Psoas muscle (tissue), 8 donors: ENCODE measurements at places on chromosomes 5 and 9. TPM values are rescaled to one million over a fixed set of nuclear protein-coding genes. Genes with fewer than 3 reads are reported as not detected.

PDE8B gene
- total RNA-seq, result 0.46 TPM

- DNase-seq, result no peak
Measured at GRCh38 chr9:106869028-106869427, 6.1 kb downstream of the ZNF462 start.

- no peak for DNase-seq
Measured at GRCh38 chr5:136981936-136982335, 517.2 kb downstream of the SPOCK1 start.

GRCh38 chr5:14830210-14831005, 41.2 kb downstream of the ANKH start:
- no peak for DNase-seq

GRCh38 chr5:65822710-65823109, 100.7 kb downstream of the NLN start:
- no peak for DNase-seq

GRCh38 chr5:109741390-109741789, 51.7 kb downstream of the MAN2A1 start:
- no peak for DNase-seq

- no peak for DNase-seq
Measured at GRCh38 chr9:17171309-17172094, 36.7 kb downstream of the CNTLN start.

- no peak for DNase-seq
Measured at GRCh38 chr5:103211576-103212561, 46.7 kb upstream of the MACIR start.

DNA sequence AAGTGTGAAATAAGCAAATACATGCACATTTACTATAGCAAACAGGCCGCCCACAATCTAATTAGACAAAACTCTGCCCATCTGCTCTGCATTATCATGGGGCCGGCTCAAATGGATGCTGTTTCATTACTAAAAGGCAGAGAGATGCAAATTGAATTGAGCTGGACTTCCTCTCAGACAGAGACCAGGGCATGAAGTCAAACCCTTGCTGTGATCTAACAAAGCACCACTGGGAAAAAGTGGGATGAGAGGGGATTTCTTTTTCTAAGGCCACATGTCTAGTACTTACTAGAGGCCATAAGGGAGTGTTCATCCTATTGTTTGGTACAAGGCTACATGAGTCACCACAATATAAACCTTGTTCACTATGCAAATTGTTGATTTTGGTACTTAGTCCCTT, 614.7 kb downstream of the ISL1 start:
- no peak for DNase-seq

DNA sequence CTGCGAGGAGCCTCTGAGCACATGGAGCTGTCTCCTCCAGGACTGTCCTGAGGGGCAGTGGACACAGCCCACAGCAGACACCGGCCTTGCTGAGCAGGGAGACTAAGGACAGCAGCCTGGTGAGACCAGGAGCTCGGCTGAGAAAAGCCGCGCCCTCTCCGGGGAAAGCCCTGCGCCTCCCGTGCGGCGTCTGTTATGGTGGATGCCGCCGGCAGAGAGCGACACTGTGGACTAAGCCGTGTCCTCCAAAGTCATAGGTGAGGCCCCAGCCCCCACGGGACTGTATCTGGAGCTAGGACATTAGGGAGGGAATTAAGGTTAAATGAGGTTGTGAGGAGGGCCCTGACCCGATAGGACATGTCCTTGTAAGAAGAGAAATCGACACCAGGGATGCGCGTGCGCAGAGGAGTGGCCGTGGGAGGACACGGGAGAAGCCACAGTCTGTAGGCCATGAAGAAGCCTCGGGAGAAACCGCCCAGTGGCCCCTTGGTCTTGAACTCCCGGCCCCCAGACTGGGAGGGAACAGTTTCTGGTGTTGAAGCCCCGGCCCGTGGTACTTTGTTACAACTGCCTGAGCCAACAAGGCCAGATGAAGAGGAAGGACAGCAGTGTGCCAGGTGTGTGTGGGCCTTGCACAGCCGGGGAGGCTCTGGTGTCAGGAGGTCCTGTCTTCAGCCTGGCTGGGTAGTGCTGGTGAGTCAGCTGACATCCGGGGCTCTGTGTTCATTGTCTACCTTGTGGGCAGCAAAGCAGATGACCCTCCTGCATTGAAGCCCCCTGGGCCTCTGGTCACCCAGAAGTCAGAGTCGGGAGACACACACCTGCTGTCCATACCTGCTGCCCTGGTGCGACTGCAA, 22.1 kb downstream of the MRPL36 start:
- no peak for DNase-seq

SLC46A2 gene
- not detected for total RNA-seq

PCDHB13 gene
- 0.66 TPM for total RNA-seq

TSSK1B gene
- not detected for total RNA-seq

- no peak for DNase-seq
Measured at GRCh38 chr9:125739436-125739835, 7.7 kb upstream of the PBX3 start.

DNA sequence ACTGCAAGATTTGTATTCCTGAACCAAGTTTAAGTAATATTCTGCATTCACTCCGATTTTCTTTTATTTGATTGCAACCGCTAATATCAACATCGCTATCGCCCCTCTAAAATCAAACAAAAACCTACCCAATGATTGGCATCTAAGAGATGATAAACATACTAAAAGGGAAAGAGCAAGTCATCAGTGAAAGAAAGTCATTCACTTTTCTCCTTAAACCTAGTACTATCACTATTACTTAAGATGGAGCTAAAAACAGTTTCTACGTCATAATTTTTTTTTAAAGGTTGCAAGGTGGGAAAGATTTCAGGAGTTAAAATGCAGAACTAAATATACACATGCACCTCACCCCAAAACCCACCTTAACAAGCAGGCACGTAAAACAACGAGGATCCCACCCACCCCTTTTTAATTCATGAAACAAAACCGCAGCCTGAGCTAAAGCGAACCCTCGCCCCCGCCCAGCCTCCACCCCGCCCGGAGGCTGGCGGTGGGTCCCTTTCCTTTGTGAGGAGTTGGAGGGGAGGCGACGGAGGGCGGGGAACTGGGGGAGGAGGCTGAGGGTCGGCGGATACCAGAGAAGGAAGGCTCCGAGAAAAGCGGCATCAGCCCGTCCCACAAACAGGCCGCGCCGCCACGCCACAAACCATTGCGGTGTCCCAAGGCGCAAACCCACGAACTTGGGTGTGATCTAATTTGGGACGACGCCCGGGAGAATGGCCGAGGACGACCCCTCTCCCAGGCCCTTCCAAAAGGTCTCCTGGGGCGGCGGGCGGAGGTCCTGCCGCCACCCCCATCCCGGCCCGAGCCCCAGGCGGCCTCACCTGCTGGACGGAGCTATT, 861 bp downstream of the UBQLN1 start:
- DNase-seq, result peak; percentile 75

- DNase-seq, result no peak
Measured at GRCh38 chr9:37028420-37029031, 5.5 kb downstream of the PAX5 start.

DNA sequence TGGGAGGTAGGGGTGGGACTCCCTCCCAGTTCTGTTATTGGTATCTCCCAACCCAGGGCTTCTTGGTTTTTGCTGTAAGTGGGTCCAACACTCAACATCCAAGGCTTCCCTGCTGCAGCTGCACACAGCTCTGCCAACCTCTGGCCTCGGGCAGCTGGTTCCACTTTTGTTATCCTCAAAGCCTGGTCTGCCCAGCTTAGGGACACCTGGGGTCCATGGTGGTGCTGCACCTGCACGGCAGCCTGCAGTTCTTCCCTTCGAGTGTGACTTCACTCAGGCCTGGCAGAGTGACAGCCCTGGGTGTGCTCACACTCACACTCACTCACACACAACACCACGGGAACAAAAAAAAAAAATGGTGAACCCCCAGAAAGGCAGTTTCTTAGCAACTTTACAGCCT, 15.3 kb upstream of the SAP30L start:
- no peak for DNase-seq

GRCh38 chr5:95283761-95284571, 928 bp downstream of the MCTP1 start:
- DNase-seq, result peak; percentile 13

GRCh38 chr9:104950838-104951237, 22.9 kb upstream of the ABCA1 start:
- no peak for DNase-seq

DNA sequence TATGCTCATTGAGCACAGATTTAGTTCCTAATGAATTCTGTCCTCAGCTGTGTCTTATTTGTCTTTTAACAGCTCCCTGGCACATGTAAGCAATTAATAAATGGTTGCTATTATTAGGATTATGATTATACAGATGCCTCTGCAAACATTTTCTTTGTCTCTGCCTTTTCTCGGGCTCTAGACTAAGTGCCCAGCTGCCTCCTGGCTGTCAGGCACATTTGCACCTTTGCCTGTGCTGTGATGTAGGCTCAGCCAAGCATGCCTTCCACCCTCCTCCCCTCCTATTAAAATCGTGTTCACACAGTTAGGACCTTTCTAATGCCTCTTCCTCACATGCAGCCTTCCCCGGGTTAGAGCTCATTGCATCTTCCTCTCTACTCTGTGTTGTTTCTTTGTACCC, 25.7 kb downstream of the NPR3 start:
- no peak for DNase-seq

GARNL3 gene
- total RNA-seq, result 2.2 TPM

DNA sequence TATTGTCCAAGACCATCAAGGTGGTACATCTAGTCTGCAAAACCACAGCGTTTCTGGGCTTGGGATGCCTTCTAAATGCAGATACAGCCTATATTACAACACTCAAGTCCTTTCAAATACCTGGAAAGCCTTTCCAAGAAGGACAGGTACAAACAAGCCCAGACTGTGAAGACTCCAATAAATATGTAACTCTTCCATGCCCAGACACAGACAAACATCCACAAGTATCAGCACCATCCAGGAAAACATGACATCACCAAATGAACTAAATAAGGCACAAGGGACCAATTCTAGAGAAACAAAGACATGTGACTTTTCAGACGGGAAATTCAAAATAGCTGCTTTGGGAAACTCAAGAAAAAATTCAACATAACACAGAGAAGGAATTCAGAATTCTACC, 152.7 kb upstream of the POC5 start:
- DNase-seq, result no peak
